Esophagus squamous epithelium (tissue), 5 donors: ENCODE measurements at places on chromosomes 6 and 20. TPM values are rescaled to one million over a fixed set of nuclear protein-coding genes. Genes with fewer than 3 reads are reported as not detected.

HMGCLL1 gene
- total RNA-seq = not detected

ZKSCAN3 gene
- total RNA-seq = 2.4 TPM

GPX5 gene
- total RNA-seq = not detected

VTA1 gene
- 42.2 TPM for total RNA-seq

PSORS1C2 gene
- total RNA-seq = not detected

LY6G6F gene
- not detected for total RNA-seq

ZKSCAN4 gene
- total RNA-seq = 2.5 TPM

MLIP gene
- 0.64 TPM for total RNA-seq

ECT2L gene
- not detected for total RNA-seq

PI3 gene
- total RNA-seq = 1,207 TPM

NKX2-2 gene
- not detected for total RNA-seq

SPINT3 gene
- total RNA-seq = not detected

DNA sequence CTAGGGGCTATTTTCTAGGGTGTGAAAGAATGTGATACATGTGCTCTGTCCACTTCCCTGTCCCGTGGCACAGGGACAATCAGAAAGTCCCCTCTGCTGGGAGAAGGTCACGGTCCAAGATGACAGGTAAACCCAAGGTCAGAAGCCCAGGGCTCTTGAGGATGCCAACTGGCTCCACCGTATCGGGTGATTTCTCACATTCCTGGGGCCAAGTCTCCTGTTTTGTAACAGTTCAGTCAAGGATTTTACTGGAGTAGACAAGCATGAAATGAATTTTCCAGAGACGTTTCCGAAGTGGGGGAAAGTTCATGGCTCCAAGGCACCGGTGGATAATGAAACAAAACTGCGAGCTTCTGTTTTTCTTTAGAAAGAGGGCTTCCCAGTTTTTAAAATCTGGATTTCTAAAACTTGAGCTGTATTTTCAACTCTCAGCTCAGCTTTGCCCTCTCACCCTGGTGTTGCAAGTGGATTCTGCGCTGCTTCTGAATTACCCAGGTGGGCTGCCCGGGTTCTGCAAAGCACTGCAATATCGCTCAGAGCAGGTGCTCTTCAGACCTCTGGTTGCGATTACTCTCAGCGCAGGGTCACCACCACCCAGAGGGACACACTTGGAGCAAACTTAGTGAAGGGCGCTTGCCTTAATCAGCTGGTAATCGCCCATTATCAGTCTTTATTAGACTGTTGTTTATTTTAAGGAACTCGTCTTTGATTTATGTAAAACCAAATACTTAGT is 64.4 kb upstream of the TMEM170B start:
- H3K27ac ChIP-seq = no peak overlapping the region
- H3K4me3 ChIP-seq = no peak overlapping the region
- no peaks in the 10 kb centered on the region for H3K36me3 ChIP-seq
- no peak for DNase-seq
- H3K4me1 ChIP-seq = no peaks in the 10 kb centered on the region

- no peaks in the 10 kb centered on the region for H3K36me3 ChIP-seq
- DNase-seq = no peak
- no peaks in the 10 kb centered on the region for H3K27me3 ChIP-seq
- peaks cover 52% of the 10 kb centered on the region for H3K4me1 ChIP-seq
- peak overlapping the region; percentile 42 for H3K27ac ChIP-seq
Measured at GRCh38 chr20:23125625-23126191, 39.6 kb upstream of the CD93 start.

- peak overlapping the region; percentile 77 for H3K4me3 ChIP-seq
- no peaks in the 10 kb centered on the region for H3K4me1 ChIP-seq
- H3K36me3 ChIP-seq = no peaks in the 10 kb centered on the region
- H3K27ac ChIP-seq = peak overlapping the region; percentile 86
- peaks cover 6% of the 10 kb centered on the region for H3K27me3 ChIP-seq
Measured at GRCh38 chr20:49568278-49569151, 578 bp upstream of the PTGIS start.

GRCh38 chr20:11083841-11084240 is 410.0 kb upstream of the JAG1 start:
- no peaks in the 10 kb centered on the region for H3K36me3 ChIP-seq
- H3K4me3 ChIP-seq = no peak overlapping the region
- no peak overlapping the region for H3K27ac ChIP-seq
- H3K27me3 ChIP-seq = no peaks in the 10 kb centered on the region

- peaks cover 38% of the 10 kb centered on the region for H3K36me3 ChIP-seq
- DNase-seq = no peak
- no peaks in the 10 kb centered on the region for H3K27me3 ChIP-seq
- H3K4me1 ChIP-seq = peaks cover 66% of the 10 kb centered on the region
- H3K27ac ChIP-seq = no peak overlapping the region
- H3K4me3 ChIP-seq = no peak overlapping the region
Measured at GRCh38 chr20:37238426-37238825, 23.2 kb downstream of the GHRH start.

GRCh38 chr6:39880594-39880993 is 53.7 kb downstream of the MOCS1 start:
- no peak for DNase-seq
- H3K27ac ChIP-seq = no peak overlapping the region
- H3K4me3 ChIP-seq = no peak overlapping the region
- no peaks in the 10 kb centered on the region for H3K27me3 ChIP-seq
- peaks cover 14% of the 10 kb centered on the region for H3K4me1 ChIP-seq
- no peaks in the 10 kb centered on the region for H3K36me3 ChIP-seq

DNA sequence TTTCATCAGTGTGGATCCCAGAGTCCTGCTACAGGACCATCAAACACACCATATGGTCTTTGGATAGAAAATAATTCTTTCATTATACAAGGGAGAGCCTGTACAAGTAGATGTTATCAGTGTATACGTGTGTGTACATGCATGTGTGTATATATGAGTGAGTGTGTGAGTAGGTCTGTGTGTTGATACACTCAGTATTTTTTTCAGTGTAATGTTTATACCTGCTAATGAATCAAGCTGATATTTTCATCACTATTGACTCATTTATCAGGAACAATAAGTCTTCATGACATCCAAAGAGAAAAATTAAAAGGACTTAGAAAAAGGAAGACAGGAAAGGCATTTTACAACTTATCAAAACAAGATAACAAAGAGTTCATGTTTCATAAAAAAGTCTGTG is 66.5 kb downstream of the EPM2A start:
- no peak overlapping the region for H3K4me3 ChIP-seq
- no peaks in the 10 kb centered on the region for H3K36me3 ChIP-seq
- no peak for DNase-seq
- H3K27me3 ChIP-seq = no peaks in the 10 kb centered on the region
- no peaks in the 10 kb centered on the region for H3K4me1 ChIP-seq

DNA sequence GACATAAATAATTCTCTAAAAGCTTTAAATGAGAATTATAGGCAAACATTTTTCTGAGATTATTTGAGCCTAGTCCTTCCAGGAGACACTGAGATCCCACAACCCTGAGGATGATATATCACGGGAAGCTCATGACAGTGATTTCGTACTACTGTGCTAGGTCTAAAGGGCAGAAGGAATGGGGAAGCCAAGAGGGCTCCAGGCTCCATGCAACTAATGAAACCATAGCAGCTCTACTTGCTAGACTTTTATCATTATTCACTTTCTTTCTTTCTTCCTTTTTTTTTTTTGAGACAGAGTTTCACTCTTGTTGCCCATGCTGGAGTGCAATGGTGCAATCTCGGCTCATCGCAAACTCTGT is 57.3 kb upstream of the SGK1 start:
- no peak for DNase-seq
- no peak overlapping the region for H3K27ac ChIP-seq
- H3K36me3 ChIP-seq = no peaks in the 10 kb centered on the region
- H3K4me1 ChIP-seq = peaks cover 50% of the 10 kb centered on the region

- no peaks in the 10 kb centered on the region for H3K27me3 ChIP-seq
- no peak overlapping the region for H3K27ac ChIP-seq
- no peak for DNase-seq
- H3K36me3 ChIP-seq = no peaks in the 10 kb centered on the region
- H3K4me3 ChIP-seq = no peak overlapping the region
- no peaks in the 10 kb centered on the region for H3K4me1 ChIP-seq
Measured at GRCh38 chr6:11824986-11825385, 46.4 kb upstream of the ADTRP start.

GRCh38 chr20:5145365-5146098 is 18.7 kb downstream of the CDS2 start:
- H3K4me3 ChIP-seq = no peak overlapping the region
- peaks cover 10% of the 10 kb centered on the region for H3K4me1 ChIP-seq
- no peaks in the 10 kb centered on the region for H3K36me3 ChIP-seq
- H3K27ac ChIP-seq = no peak overlapping the region

- peak overlapping the region; percentile 83 for H3K27ac ChIP-seq
- peaks cover 14% of the 10 kb centered on the region for H3K4me1 ChIP-seq
- H3K4me3 ChIP-seq = peak overlapping the region; percentile 69
- DNase-seq = no peak
Measured at GRCh38 chr6:27187231-27188060, 60.1 kb upstream of the PRSS16 start.

DNA sequence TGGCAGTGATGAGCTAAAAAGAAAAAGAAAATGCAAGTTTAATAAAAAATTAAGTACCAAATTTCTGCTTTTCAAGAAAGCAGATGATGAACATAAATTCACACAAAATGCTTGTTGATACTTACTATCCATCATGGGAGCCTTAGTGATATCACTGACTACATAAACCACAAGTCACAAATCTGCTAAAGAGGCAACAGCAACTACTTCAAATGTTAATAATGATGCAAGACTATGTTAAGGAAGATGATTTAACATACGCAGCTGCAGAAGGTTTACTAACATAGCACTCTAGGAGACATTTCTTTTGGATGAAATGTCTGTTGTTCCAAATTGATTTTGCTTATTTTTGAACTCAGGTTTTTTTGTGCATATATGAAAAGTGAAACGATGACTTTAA is 18.6 kb downstream of the FYN start:
- H3K27me3 ChIP-seq = no peaks in the 10 kb centered on the region
- DNase-seq = no peak
- no peak overlapping the region for H3K27ac ChIP-seq

DNA sequence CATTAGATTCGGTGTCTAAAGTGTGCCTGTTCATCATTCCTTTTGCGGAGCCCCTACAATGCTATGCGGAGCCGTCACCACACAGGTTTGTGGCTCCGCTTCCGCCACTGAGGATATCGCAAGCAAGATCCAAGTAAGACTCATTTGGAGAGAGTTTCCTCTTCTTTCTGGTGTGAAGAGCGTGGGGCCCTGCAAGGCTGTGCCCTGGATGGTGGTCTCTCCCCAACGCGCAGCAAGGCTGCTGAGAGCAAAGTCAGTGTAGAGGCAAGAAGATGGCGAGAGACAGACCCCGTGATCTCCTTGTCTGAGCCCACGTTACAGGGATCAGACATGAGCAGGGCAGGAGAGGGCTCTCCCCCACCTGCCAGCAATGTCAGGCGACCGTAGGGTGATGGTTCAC is 96.3 kb upstream of the AFDN start:
- no peaks in the 10 kb centered on the region for H3K27me3 ChIP-seq
- no peak overlapping the region for H3K4me3 ChIP-seq
- H3K36me3 ChIP-seq = no peaks in the 10 kb centered on the region
- no peak overlapping the region for H3K27ac ChIP-seq

DNA sequence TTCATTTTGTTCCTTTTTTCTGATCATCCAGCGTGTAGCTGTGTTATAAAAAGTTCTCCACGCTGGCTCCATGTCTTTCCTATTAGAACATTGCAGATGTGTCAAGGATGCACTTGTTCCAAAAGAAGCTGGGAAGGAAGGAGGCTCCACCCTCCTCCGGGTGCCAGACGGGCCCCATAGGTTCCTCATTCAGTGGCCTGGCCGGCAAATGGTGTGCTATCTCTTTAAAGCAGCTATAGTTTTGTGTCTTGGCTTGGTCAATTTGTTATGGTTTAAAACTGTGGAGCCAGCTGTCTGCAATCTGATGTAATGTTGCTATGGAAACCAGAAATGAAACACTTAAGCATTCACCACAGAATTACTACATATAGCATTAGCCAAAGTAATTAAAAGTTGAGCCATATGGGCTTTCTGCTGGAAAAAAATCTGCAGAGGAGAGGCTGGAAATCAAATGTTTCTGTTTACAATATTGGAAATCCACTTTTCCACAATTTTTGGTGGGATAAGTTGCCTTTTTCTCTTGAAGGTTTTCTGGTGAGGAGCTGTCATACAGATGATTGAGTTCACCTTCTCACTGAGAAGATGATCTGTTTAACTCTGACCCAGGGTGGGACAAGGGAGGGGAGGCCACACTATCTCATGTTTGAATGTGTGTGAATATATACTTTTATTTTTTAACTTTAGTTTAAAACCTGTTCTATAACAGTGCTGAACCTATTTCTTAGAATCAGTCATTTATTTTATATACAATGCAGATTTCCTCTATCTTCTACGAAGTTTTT is 167.4 kb downstream of the SASH1 start:
- DNase-seq = no peak
- H3K4me3 ChIP-seq = peak overlapping the region; percentile 39
- no peaks in the 10 kb centered on the region for H3K27me3 ChIP-seq
- H3K27ac ChIP-seq = peak overlapping the region; percentile 61
- peaks cover 22% of the 10 kb centered on the region for H3K4me1 ChIP-seq

DNA sequence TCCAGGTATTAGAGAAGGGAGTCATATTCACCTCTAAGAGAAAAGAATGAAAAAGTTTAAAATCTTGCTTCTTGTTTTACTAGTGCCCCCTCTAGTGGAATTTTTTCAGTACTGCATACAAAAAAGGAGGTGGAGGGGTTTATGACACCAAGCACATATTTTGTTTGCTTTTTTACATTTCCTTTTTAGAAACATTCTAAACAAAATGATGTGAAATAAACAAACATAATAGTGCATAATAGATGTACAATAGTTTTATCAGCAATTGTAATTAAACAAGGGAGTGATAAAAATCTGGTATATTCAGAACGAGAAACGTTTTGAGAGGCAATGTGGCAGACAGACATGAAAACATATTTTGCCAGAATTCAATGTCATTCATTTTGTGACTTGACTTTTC is 111.0 kb upstream of the TFAP2D start:
- H3K4me1 ChIP-seq = no peaks in the 10 kb centered on the region
- no peak for DNase-seq
- no peak overlapping the region for H3K27ac ChIP-seq
- no peaks in the 10 kb centered on the region for H3K27me3 ChIP-seq
- no peaks in the 10 kb centered on the region for H3K36me3 ChIP-seq

DNA sequence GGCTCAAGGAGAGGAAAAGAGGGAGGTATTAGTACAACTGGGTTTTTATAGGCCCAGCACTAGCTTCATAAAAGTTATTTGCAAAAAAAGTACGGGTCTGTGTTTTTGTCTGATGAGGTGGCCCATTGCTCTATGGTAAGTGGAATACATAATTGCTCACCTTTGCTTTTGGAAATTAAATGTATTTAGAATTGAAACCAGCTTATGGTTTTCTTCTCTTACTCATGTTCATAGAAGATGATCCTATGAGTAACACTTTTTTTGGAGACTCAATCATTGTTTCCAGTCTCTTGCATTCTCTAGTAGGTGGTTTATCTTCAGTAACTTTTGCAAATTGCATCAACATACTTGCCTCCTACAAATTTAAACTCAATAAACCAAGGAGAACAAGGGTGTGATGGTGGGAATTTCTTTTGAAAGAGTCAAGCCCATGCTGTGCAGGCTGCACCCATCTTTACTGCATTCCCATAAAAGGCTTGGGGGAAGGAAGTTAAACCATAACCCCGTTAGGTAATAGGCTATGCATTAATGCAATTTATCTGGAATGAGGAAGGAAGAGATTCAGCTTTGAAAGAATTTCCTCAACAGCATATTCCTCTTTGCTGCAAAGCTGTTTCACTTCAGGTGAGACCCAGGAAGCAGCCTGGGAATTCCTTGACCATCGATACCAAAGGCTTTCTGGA is 48.5 kb upstream of the EDN1 start:
- H3K4me3 ChIP-seq = no peak overlapping the region
- no peaks in the 10 kb centered on the region for H3K4me1 ChIP-seq
- H3K27me3 ChIP-seq = no peaks in the 10 kb centered on the region
- no peaks in the 10 kb centered on the region for H3K36me3 ChIP-seq

GRCh38 chr20:54105653-54106052 is 35.3 kb upstream of the BCAS1 start:
- H3K4me1 ChIP-seq = peaks cover 61% of the 10 kb centered on the region
- no peak overlapping the region for H3K4me3 ChIP-seq
- no peaks in the 10 kb centered on the region for H3K36me3 ChIP-seq
- H3K27ac ChIP-seq = peak overlapping the region; percentile 77
- DNase-seq = no peak
